ENCODE measurements at places on chromosomes 12 and 14.
A peak's percentile ranks its signal among the peaks of the same experiment; 100 is the strongest.

DNA sequence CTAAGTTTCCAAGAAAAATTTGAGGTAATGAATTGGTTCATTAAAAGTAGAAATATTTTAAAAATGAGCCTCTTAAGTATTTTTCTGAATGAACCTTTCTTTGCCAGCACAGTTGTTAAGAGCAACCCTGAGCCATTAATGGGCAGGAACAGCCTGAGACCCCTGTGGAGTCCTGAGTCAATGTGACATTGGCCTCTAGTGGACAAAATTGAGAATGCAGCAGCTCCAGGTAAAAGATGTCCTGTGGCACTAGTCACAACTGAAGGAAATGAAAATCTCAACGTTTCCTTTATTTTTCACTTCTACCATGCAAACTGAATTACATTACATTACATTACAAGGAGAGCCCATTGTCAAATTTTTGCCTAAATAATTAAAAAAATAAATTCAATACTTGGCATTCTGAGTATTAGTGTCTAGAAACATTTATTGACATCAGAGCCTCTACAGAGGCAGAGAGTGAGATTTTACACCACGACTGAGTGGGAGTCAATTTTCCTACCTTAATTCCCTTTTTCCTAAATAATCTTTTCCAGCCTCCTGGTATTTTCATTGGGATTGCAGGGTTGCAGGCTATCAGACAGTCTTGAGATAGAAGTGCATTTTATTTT, 135.7 kb downstream of the PPM1H start:
- DNase-seq, result peak; percentile 26

DNA sequence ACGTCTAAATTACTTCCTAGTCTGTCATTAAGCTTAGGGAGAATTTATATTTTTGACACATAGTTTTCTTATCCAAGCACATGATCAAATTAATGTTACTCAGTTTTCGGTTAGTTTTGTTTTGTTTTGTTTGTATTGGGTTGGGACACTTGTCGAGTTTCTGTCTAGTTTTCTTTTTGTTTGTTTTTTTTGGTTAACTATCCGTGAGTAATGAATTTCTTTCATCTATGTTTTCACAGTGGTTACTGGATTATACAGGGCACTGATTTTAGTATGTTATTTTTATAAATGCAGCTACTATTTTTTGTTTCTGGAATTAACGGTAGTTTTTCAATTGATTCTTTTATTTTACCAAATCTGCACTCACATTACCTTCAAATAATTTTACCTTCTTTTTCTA, 2.7 kb downstream of the KLRF1 start:
- no peak for DNase-seq

GRCh38 chr12:67068761-67069450, 200.3 kb upstream of the CAND1 start:
- no peak for DNase-seq

DNA sequence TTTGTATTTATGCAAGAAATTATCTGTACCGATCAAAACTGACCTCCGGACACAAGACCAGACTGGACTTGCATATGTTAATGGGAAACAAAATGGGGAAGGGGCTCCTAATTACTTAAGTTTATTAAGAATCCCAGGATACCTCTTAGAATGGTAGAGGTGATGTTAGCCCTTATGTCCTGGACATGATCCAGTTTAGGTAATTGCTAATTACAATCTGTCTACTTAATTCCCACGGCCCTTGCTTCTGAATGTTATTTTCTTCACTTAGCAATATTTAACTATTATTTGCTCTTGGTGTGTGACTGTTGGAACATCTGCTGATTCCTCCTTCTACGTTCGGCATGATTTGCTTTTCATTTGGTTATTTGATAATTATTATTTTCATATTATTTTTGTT, 644.0 kb downstream of the DIO2 start:
- no peak for DNase-seq

DNA sequence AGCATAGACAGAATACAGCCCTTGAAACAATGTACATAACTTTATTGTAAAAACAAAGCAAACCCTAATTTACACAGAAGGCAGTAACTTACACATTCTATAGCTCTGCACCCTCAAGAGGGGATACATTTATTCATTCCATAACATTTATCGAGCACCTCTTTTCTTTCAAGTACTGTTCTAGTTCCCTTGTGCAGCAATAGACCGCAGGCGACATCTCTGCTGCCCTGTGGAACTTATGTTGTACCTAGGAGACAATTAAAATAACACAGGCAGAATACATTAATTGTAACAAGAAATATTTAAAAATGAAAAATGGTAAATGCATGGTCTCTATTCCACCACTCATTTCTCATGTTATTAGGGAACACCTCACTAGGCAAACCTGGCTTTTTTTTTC, 1.4 kb upstream of the ARHGDIB start:
- DNase-seq, result no peak

DNA sequence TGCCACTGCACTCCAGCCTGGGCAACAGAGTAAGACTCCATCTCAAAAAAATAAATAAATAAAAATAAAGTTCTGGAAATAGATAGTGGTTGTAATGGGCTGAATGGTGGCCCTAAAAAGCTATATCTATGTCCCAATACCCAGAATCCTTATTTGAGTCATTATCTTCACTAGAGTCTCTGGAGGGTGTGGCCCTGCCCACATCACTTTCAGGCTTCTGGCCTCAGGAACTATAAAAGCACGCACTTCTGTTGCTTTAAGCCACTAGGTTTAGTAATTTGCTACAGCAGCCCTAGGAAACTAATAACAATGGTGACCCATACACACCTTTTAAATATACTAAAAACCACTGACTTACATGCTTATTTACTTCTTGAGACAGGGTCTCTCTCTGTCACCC, 49.9 kb downstream of the MAP3K9 start:
- no peak for DNase-seq

GRCh38 chr14:64636208-64636979, 67.8 kb upstream of the PLEKHG3 start:
- DNase-seq, result no peak

DNA sequence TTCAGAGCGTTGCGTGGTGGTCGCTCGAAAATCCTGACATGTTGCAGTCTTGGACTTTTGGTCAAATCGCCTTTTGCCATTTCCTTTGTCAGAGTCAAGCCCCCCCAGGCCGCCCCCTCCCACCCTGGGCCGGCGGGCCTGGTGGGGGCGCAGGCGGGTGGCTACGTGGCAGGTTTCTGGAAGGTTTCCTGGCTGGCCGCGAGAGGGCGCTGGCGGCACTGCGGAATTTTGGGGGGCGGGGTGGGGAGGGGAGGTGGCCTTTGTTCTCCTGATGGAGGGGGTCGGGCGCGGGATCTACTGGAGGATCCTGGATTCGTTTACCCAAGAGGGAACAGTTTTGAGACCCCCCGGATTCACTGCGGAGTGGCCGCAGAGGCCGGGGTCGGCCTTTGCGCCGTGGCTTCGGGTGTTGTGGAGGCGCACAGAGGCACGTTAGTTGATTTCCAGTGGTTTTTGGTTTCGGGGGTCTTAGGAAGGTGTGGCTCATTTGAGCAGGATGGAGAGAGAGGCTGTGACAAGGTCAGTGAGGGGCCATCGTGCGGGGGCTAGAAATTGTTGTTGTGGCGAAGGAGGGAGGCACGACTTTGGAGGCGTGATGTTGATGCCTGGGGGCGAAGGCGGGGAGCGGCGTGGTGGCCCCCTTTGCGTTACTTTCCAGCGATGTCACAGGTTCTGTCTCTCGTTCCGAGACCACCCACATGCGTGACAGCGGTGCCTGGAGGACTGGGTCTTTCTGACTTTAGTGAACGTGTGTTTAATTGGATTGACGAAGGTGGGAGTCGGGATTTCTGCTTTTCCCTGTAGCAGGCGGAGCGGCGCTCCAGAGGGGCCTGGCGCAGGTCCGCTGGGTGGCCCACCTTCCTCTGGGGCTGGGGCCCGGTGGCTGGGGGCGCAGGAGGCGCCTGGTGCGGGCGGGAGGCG, 1.4 kb downstream of the MEG3 start:
- no peak for DNase-seq

DNA sequence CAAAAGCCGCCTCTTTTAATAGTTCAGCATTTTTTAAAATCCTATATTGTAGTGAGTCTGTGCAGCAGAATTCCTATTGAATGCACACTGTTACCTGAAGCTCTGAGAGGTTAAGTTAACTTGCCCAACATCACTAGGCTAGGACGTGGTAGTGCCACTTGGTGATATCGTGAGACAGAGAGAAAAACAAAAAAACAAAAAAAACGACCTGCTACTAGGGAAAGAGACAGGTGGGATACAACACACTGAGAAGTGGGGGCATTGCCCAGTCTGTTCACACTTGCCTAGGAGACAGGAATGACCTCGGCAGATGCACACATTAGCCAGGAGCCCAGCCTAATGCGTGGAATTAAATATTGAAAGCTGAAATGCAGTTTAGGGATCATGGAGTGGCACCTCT, 129.7 kb upstream of the CCND2 start:
- DNase-seq, result no peak

- DNase-seq, result no peak
Observed at GRCh38 chr12:52788192-52788875, 7.6 kb downstream of the KRT3 start.

- DNase-seq, result no peak
Observed at GRCh38 chr14:67729072-67729885, 27.6 kb downstream of the RDH12 start.

- DNase-seq, result no peak
Observed at GRCh38 chr12:124679533-124680371, 112.3 kb upstream of the NCOR2 start.

GRCh38 chr12:51083126-51083833, at the start of gene CSRNP2:
CSRNP2 (minus strand) TSS chr12:51083596; CDS start chr12:51076561, 7,035 bp downstream.
- DNase-seq, result peak; percentile 59

DNA sequence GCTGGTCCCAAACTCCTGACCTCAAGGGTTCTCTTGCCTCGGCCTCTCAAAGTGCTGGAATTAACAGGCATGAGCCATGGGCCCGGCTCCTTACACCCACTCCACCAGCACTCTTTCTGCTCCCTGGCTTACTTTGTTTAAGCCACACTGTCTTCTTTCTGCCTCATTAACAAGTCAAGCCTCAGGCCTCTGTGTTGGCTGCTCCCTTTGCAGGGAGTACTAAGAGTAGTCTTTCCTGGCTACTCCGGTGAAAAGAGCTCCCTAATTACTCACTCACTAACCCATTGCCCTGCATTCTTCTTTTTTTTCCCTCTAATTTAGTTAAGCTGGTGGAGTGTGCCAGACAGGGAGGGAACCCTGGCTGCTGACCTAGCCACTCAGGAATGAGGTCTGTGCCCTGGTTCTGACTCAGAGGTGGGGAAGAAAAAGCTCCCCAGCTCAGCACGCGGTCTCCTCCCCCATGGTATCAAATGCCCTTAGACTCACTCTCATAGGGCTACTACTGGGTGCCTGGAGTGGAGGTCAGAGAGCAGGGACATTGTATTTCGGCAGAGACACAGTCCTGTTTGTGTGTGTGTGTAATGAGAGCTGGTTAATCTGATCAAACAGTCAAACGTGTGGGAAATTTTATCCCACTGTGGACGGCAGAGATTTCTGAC, 19.8 kb downstream of the GALNT6 start:
- peak; percentile 77 for DNase-seq

GRCh38 chr12:12646483-12647072, 34.9 kb downstream of the CREBL2 start:
- no peak for DNase-seq

GRCh38 chr12:65326616-65327015, 48.1 kb downstream of the MSRB3 start:
- no peak for DNase-seq

DNA sequence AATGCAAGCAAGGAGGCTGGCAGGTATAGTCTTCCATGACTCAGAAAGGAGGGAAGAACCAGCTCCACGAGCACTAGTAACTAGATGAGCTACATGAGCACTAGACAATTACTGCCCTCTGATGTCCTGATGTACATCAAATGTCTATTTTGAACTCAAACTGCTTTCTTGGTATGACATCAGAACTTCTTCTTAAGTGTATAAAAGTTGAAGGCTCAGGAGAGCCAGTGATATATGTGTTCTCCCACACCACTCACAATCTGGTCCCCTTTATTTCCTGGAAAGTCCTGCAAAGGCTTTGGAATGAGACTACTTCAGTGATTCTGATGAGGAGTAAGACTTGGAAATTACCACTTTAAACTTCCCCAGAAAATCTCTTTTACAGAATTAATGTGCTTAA, 18.5 kb upstream of the DHRS7 start:
- DNase-seq, result no peak

DNA sequence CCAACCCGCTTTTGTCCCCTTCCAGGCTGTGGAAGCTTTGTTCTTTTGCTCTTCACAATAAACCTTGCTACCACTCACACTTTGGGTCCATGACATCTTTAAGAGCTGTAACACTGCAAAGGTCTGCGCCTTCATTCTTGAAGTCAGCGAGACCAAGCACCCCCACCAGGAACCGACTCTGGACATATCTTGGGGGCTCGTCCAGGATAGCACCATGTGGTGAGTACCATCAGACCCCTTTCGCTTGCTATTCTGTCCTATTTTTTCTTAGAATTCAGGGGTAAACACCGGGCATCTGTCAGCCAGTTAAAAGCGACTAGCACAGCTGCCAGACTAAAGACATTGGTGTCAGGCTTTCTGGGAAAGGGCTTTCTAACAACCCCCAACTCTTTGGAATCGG, 137.6 kb upstream of the PPFIA2 start:
- no peak for DNase-seq

GRCh38 chr12:72288911-72289310, 16.7 kb downstream of the TRHDE start:
- no peak for DNase-seq

GRCh38 chr12:11543457-11544158, 105.9 kb upstream of the ETV6 start:
- DNase-seq, result no peak

DNA sequence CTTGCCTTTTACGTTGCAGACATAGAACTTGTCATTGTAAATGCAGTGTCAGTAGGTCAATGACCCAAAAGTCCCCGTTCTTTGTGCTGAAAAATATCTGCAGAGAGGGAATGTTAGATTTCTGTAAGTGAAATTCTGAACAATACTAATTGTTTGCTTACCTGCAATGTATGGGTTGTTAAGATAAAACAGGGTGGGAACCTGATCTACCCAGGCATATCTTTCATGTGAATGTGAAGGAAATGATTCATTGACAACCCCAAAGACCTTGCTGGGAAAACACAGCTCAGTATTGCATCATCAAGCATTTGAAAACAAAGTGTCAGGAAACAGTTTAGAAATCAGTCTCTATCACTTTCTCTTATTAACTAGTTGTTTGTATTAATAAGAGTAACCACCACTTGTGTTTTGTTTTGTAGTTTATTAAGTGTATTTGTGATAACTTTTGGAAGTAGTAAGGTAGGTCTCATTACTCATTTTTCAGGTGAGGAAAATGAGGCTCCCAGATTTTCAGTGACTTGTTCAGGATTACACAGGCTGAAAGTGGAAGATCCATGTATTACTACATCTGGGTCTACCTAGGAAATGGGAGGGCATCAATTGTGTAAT, 57.9 kb upstream of the SLC38A2 start:
- DNase-seq, result no peak

Data from keratinocyte (primary cell).